ENCODE measurements at places on chromosomes 3 and 15. TPM values are rescaled to one million over a fixed set of nuclear protein-coding genes. Genes with fewer than 3 reads are reported as not detected.

The C3orf70 gene
- 46.1 TPM for total RNA-seq

The GJD2 gene
- not detected for total RNA-seq

The CHRNA5 gene
- 0.74 TPM for total RNA-seq

The ALDH1A3 gene
- total RNA-seq, result 29.9 TPM

The MAPKBP1 gene
- total RNA-seq, result 26.5 TPM

The SLC15A2 gene
- 2.0 TPM for total RNA-seq

The CCDC39 gene
- total RNA-seq, result 0.65 TPM

The CDHR4 gene
- total RNA-seq, result 0.29 TPM

The ZNF80 gene
- total RNA-seq, result not detected

The FOXL2 gene
- total RNA-seq, result not detected

The MEGF11 gene
- total RNA-seq, result 0.05 TPM

The PP2D1 gene
- not detected for total RNA-seq

The CACNA2D2 gene
- 2.6 TPM for total RNA-seq

The PTPN23 gene
- 32.4 TPM for total RNA-seq

The TEX55 gene
- total RNA-seq, result not detected

The LTK gene
- 0.24 TPM for total RNA-seq

The CPLX3 gene
- not detected for total RNA-seq

The SPATA12 gene
- not detected for total RNA-seq

The IL17RC gene
- 41.1 TPM for total RNA-seq

The ATP13A4 gene
- 0.14 TPM for total RNA-seq

The CNTN3 gene
- 5.3 TPM for total RNA-seq

The MORC1 gene
- not detected for total RNA-seq

The SQOR gene
- 37.8 TPM for total RNA-seq

The PIF1 gene
- 1.9 TPM for total RNA-seq

The AMOTL2 gene
- 49.9 TPM for total RNA-seq

The FES gene
- total RNA-seq, result 41.8 TPM

The SLC2A2 gene
- not detected for total RNA-seq

The BLM gene
- 3.1 TPM for total RNA-seq

The CLRN1 gene
- not detected for total RNA-seq

The CLSTN2 gene
- 22.2 TPM for total RNA-seq

The C2CD4B gene
- total RNA-seq, result 2.0 TPM

The ISY1 gene
- 23.7 TPM for total RNA-seq

The MESP2 gene
- total RNA-seq, result 0.32 TPM

The PRR20G gene
- total RNA-seq, result not detected

The CDCP1 gene
- total RNA-seq, result 4.8 TPM

The IGSF10 gene
- total RNA-seq, result 2.2 TPM

The CFAP161 gene
- total RNA-seq, result 0.52 TPM

The CLDN18 gene
- total RNA-seq, result not detected

The DAPK2 gene
- 2.1 TPM for total RNA-seq
